ENCODE measurements at places on chromosomes 11 and 22. TPM values are rescaled to one million over a fixed set of nuclear protein-coding genes. Genes with fewer than 3 reads are reported as not detected.

- DNase-seq, result no peak
- no peaks in the 10 kb centered on the region for H3K27me3 ChIP-seq
Observed at GRCh38 chr11:106077609-106078455, at the start of gene AASDHPPT. TSS of gene AASDHPPT (plus strand) at chr11:106077662. CDS start at chr11:106077711, 49 bp downstream.

The MPEG1 gene
- 15.6 TPM for total RNA-seq

DNA sequence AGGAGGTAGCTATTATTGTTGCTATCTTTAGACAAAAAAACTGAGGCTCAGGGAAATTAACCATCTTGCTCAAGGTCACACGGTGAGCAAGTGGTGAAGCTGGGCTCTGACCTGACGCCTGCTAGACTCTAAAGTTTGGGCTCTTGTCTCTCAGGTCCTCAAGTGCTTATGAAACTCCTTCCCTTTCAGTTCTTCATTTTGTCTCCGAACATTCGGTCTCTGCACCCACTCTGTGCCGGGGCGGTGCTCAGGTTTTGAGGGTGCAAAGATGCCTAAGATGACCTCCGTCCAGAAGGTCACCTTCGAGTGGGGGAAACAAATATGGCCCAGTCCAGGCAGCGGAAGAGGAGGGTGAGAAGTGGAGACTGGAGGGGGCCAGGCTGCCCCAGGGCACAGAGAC lies 16.0 kb downstream of the OVOL1 start:
- H3K27me3 ChIP-seq, result peaks cover 24% of the 10 kb centered on the region
- H3K4me1 ChIP-seq, result no peaks in the 10 kb centered on the region
- no peaks in the 10 kb centered on the region for H3K36me3 ChIP-seq
- no peak for DNase-seq
- no peak overlapping the region for H3K4me3 ChIP-seq
- no peak overlapping the region for H3K27ac ChIP-seq

DNA sequence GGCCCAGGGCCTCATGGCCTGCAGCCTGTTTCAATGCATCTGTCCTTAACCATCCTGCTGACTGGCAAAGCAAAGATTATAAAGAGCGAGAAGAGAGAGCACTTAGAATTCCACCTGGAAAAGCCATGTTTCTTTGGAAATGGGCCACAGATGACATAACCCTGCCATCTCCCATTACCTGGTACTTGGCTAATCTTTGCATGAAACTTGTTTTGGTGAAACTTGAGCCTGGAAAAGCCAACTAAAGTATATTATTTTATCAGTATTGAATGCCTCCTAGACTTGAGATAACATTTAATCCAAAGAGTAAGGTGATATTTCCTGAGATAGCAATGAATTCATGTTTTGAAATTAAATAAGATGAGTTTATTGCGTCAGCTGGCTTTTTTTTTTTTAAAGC lies 72.6 kb downstream of the NAV2 start:
- no peak for DNase-seq
- H3K27me3 ChIP-seq, result no peaks in the 10 kb centered on the region
- H3K4me1 ChIP-seq, result peaks cover 22% of the 10 kb centered on the region
- no peaks in the 10 kb centered on the region for H3K36me3 ChIP-seq

GRCh38 chr11:101215069-101215468 lies 85.5 kb upstream of the PGR start:
- H3K4me1 ChIP-seq, result no peaks in the 10 kb centered on the region
- H3K36me3 ChIP-seq, result no peaks in the 10 kb centered on the region
- no peak for DNase-seq
- H3K27ac ChIP-seq, result no peak overlapping the region
- H3K27me3 ChIP-seq, result no peaks in the 10 kb centered on the region

The MISFA gene
- not detected for total RNA-seq

The TRIM49 gene
- not detected for total RNA-seq

DNA sequence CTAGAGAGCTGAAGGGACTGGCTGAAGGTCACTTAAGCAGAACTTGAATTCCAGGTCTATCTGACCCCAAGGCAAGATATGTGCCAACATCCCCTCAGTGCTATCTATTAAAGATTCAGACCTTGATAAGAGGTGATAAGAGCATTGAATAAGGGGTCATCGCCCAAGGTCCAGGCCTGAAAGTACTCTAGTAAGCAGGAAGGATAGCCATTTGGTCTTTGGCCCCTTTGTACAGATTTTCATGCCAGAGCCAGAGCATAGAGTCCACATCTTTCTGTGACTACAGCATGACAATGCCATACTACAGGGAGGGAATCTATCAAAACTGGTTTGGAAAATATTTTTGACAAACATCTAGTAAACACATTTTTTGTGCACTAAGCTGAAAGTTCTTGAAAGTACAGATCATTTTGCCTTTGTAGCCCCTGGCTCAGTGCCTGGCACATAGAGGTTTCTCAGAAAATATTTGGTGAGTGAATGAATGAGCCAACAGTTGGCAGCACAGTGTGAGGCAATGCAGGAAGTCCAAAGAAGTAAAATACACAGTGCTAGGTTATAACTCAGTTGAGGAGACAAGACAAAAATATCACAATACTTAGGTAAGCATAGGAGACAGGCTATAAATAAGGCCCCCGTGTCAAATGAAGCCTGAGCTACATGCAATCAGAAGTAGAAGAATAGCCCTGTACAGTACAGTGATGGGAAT lies 15.1 kb upstream of the RRAS2 start:
- peak overlapping the region; percentile 42 for H3K27ac ChIP-seq
- H3K36me3 ChIP-seq, result no peaks in the 10 kb centered on the region
- H3K4me3 ChIP-seq, result no peak overlapping the region

The OR8G5 gene
- not detected for total RNA-seq

DNA sequence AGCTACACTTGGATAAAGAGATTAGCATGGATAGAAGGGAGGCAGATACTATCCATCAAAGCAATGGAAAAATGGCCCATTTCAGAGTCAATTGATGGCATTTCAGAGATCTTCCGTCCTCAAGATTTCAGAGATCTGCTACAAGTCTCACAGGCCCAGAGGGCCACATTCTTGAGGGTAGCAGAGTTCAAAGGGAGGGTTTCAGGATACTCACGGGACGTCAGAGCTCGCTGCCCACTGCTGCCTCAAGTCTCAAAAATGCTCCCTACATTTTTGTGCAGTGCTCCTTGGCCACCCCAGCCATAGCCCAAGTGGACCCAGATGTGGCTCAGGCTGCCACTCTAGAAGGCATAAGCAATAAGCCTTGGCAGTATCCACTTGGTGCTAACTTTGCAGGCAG lies 24.9 kb downstream of the RTL6 start:
- no peaks in the 10 kb centered on the region for H3K36me3 ChIP-seq
- H3K4me1 ChIP-seq, result no peaks in the 10 kb centered on the region
- DNase-seq, result no peak
- H3K27me3 ChIP-seq, result no peaks in the 10 kb centered on the region

GRCh38 chr11:66012371-66012945 lies 650 bp downstream of the CST6 start:
- H3K27ac ChIP-seq, result no peak overlapping the region
- no peaks in the 10 kb centered on the region for H3K36me3 ChIP-seq
- H3K4me1 ChIP-seq, result peaks cover 9% of the 10 kb centered on the region

The CLCF1 gene
- total RNA-seq, result 2.9 TPM

The TRIM6 gene
- total RNA-seq, result 3.5 TPM

DNA sequence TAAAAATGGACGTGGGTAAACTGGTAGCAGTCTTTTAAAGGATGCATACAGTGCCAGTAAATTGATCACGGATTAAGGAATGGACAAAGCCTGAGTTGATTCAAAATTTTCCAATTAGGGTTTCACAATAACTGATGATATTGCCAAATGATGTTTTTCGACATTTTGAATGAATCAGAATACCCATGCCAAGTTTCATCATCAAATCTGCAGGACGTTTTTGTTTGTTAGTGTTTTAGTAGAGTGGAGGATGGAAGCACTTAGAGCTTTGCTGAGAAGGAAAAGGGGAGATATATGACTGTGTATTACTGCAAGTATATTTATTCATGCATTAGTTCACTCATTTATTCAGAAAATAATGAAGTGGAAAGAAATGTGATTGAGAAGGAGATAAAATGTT lies 78.3 kb downstream of the SLC17A6 start:
- no peak overlapping the region for H3K27ac ChIP-seq
- no peak for DNase-seq
- H3K4me1 ChIP-seq, result no peaks in the 10 kb centered on the region
- no peak overlapping the region for H3K4me3 ChIP-seq
- no peaks in the 10 kb centered on the region for H3K36me3 ChIP-seq

DNA sequence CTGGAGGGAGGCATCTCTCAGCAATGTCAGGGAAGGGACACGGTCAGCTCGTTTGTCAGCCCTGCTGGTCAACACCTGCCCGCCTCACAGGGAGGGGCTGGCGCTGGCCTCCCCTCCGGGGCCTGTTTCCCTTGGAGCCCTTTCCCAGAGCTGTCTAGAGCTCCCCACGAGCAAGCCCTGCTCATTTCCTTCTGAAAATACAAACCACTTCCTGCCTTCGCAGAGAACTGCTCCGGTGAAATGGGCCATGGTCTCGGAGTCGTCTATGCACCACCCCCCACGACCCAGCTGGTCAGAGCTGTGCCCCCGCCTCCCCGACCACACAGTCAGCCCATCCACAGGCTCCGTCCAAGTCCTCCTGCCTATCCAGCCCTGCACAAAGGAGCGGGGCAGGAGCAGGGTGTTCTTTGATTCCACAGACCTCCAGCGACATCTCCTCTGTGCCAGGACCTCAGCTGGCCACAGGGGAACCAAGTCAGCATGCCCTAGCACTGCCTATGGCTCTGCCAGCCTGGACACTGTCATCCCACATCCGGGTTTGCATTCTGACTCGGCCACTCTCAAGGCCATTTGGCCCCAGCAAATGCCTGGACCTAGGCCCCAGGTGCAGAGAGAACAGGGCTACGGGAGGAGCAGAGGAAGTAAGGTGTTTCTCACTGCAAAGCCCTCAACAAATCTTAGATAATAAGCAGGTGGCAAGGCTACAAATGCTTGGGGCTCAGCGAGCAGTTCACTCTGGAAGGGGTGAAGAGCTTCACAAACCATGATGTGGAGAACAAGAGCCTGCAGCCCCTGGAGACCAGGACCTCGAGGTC lies 82.1 kb upstream of the WNT11 start:
- DNase-seq, result no peak
- no peaks in the 10 kb centered on the region for H3K4me1 ChIP-seq
- H3K27me3 ChIP-seq, result no peaks in the 10 kb centered on the region

DNA sequence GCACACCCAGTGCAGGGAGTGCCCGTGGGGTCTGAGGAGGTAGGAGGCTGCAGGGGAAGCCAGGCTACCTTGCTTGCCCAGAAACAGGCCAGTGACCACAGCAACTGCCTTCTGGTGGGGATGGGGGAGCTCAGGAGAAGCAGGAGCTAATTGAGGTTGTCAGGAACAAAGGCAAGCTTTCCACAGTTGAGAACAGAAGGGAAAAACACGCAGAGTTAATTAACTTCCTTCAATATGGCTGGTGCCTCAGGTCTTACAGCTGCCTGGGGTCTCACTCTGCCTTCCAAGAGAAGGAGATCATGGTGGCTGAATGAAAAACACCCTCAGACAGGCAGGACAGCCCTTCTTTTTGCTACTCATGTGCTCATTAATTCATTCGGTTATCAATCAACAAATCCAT lies 127.9 kb upstream of the SYT13 start:
- H3K36me3 ChIP-seq, result no peaks in the 10 kb centered on the region
- no peaks in the 10 kb centered on the region for H3K4me1 ChIP-seq
- no peak for DNase-seq
- no peak overlapping the region for H3K27ac ChIP-seq

Measured in sigmoid colon (tissue), 7 donors.